ENCODE measurements at places on chromosomes 1 and 21.

DNA sequence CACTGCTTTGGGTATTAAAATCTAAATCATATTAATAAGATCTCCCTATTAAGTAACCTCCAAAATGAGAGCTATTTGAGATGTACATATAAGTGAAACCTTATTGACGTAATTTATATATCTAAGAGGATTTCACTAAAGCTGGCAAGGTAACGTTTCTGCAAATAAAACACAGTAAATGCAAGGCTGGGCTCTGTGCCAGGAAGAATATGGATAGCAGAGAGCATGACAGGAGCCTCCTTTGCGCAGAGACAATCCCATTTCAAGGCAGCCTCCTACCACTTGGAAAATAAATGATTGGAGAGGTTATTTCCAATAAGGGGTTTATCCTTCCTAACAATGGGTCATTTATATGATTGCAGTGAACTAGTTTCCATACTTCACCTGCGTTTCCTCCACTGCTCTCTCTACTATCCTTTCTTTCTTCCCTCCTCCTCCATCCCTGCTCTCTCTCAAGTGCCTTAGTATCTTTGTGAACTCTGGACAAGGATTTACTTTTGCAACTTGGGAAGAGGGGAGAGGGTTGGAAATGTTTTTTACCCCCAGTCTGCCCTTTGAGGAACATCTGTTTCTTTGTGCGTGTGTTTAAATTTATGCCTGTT, 3.0 kb upstream of the NFIA start:
- no peak for DNase-seq

DNA sequence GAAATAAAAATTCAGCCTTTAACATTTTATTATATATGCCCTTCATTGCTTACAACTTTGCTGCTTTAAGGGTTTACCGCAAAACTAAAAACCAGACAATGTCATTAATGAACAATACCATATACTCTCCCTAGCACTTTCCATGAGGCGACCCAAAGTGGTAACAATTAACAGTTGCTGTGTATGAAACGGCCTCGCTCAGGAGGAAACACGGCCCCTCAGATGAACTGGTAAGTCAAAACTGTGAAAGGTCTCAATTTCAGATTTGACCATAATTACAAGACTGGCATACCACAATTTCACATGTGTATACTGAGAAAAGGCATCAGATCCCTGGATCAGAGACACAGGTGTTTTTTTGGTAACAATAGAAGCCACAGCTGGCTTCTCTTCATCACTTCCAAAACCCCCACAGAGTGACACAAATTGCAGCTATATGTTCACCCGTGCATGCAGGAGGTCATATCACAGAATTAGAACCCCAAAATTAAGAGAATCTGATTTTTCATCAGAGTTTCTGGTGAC, 611.9 kb upstream of the ADAMTS5 start:
- DNase-seq, result no peak

- no peak for DNase-seq
Measured at GRCh38 chr1:162708286-162708685, 76.0 kb downstream of the DDR2 start.

DNA sequence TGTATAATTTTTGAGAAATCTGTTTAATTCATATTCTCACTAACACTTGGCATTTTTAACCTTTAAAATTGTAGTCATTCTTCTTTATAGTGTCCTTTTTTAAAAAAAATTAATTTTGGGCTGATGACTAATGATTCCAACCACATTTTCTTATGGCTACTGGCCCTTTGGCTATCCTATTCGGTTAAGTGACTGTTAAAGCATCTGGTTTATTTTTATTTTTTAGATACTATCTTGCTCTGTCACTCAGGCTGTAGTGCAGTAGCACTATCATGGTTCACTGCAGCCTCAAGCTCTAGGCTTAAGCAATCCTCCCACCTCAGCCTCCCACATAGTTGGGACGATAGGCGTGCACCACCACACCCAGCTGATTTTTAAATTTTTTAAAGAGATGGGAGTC, 723.2 kb upstream of the CXADR start:
- DNase-seq, result no peak

DNA sequence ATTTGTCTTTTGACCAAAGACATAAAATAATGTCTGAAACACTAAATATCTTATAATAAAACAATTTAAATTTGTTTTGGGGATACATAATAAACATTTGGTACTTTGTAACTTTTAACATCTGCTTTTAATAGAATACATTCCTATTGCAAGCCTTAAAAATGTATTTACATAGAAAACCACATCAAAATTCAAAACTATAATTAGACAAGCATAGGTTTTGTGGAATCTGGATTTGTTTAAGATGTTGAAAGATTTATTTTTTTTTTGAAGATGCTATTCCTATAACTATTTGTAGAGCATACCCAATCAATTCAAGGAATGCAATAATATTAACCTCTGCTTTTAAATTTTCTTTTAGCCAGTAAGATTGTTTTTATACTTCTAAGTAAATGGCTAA, 125.7 kb downstream of the FMN2 start:
- no peak for DNase-seq

DNA sequence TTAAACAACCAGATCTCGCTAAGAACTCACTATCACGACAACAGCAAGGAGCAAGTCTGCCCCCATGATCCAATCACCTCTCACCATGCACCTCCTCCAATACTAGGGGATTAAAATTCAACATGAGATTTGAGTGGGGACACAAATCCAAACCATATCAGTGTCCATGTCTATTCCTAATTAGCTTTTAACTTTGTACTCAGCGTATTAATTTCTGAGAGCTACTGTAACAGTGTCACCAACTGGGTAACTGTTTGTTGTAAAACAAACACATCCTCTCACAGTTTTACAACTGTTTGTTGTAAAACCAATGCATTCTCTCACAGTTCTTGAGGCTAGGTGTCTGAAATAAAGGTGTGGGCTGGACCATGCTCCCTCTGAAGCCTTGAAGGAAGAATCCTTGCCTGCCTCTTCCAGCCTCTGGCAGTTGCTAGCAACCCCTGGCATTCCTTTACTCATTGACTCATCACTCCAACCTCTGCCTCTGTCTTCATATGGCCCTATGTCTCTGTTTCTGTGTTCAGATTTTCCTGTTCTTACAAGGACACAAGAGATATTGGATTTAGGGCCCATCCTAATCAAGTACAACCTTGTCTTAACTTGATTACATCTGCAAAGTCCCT, 121.2 kb downstream of the LTN1 start:
- no peak for DNase-seq

- no peak for DNase-seq
Measured at GRCh38 chr1:206784471-206784903, 12.2 kb upstream of the IL10 start.

DNA sequence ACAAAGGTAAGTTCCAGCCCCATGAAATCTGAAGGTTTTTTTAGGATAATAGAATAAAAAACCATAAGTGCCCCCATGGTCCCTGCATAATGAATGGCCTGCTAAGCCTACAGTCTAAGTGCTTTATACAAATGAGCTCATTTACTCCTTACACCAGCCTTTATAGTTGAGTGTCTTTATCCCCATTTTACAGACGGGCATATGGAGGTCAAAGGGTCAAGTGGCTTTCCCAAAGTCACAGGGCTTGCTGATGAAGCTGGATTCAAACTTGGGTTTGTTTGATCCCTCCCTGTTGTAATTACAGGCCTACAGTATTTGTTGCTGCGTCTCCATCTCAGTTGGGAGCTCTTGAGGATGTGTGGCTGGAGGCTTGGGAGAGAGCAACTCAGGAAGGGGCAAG, 28.3 kb upstream of the ARHGEF10L start:
- no peak for DNase-seq

GRCh38 chr1:111211921-111212320, 11.5 kb upstream of the DENND2D start:
- no peak for DNase-seq

DNA sequence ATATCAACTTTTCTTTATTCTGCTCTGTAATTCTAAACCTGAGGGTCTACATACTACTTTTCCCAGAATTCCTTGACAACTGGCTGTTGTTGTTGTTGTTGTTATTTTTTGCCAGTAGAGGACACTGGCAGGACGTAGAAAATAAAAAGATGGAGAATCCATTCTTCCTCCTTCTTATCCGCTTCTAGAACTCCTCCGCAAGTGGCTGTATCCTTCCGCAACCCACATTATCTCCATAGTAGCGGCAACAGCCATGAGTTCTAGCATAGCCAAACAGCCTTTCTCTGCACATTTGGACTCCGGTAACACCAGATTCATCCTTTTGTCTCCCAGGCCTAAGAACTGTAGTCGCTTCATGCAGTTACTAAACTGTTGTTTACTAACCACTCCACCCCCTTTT, 91.1 kb upstream of the CACHD1 start:
- DNase-seq, result no peak

GRCh38 chr21:44694776-44695175, 2.2 kb upstream of the KRTAP10-12 start:
- DNase-seq, result no peak
